Psoas muscle (tissue), 8 donors: ENCODE measurements at places on chromosomes 1 and 21. TPM values are rescaled to one million over a fixed set of nuclear protein-coding genes. Genes with fewer than 3 reads are reported as not detected.

TNFRSF1B gene
- 9.9 TPM for total RNA-seq

PUSL1 gene
- total RNA-seq: 3.7 TPM

S100A9 gene
- total RNA-seq: 60.3 TPM

SUSD4 gene
- total RNA-seq: 2.5 TPM

PGBD5 gene
- total RNA-seq: 4.5 TPM

NBPF20 gene
- 0.50 TPM for total RNA-seq

NRDC gene
- 232 TPM for total RNA-seq

DNA sequence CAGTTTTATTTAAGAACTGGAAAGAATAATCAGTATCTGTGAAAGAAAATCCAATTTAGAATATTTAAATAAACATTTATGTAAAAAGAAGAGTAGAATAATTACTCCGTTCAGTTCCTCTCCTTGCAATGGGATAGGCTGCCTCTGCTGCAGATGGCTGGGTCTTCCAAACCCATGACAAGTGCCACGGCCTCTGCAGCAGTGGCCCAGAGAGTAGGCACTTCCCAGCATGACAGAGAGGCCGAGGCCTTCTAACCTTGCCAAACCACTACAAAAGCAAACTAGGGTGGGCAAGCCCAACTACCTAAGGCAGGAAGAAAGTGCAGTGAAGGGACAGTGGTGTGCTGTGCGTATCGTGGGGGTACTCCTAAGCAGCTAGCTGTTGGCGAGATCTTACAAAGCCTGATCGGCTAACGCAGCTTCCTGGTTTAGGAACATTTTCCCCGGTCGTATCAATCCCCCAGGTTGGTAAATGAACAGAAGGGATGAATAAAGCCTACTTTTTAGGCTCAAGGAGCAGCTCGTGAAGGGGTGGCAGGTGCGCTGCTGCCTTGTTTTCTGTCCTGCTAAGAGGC is 14.5 kb downstream of the ICMT start:
- DNase-seq: no peak

DNA sequence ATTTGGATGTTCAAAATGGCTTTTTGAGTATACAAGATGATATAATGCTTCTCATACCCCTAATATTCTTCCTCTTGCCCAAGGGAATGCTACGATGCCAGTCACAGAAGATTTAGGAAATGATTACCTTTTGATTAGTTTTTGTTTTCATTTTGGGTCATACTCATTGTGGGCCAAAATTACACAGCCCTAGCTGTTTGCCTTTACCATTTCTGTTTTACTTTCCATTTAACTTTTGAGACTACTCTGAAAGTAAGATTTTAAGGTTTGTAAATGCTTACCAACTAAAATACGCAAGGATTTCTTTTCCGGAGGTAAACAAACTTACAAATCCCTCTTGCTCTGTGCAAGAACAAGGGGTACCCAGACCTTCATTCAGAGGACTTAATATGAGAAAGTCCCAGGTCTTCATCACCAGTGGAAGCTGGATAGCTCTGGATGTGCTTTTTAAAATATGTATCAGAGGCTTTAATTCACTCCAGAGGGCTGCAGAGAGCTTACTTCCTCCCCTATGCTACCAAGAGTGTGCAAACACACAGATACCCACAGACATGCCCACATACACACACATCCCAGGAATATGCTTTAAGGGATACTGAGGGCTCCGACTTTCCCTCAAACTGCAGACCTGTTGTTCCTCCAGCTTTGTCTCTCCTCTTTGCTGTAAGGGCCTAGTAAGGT is 631.4 kb downstream of the SMYD3 start:
- no peak for DNase-seq

- no peak for DNase-seq
These were observed 181.9 kb upstream of the B3GALT2 start for GRCh38 chr1:193368302-193368701.

- DNase-seq: no peak
These were observed 23.2 kb downstream of the SLC27A3 start for GRCh38 chr1:153798468-153798780.

GRCh38 chr1:19616489-19616888 is 27.6 kb upstream of the NBL1 start:
- no peak for DNase-seq

DNA sequence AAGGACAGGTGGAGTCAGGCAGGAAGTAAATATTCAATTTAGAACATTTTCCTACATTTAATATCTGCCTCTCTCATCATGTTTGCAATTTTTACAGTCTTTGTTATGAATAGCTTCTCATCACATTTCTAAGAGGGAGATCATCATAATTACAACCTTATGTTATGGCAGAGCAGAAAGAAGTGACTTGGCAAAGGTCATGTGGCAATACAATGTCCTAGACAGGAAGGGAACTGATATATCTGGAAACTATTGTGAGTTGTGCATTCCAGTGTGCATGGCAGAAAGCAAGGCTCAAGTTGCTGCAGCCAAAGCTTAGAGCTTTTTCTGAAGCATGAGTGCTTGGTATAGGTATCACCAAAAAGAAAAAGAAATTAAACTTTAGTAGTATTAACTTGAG is 43.8 kb upstream of the PRRX1 start:
- no peak for DNase-seq

DNA sequence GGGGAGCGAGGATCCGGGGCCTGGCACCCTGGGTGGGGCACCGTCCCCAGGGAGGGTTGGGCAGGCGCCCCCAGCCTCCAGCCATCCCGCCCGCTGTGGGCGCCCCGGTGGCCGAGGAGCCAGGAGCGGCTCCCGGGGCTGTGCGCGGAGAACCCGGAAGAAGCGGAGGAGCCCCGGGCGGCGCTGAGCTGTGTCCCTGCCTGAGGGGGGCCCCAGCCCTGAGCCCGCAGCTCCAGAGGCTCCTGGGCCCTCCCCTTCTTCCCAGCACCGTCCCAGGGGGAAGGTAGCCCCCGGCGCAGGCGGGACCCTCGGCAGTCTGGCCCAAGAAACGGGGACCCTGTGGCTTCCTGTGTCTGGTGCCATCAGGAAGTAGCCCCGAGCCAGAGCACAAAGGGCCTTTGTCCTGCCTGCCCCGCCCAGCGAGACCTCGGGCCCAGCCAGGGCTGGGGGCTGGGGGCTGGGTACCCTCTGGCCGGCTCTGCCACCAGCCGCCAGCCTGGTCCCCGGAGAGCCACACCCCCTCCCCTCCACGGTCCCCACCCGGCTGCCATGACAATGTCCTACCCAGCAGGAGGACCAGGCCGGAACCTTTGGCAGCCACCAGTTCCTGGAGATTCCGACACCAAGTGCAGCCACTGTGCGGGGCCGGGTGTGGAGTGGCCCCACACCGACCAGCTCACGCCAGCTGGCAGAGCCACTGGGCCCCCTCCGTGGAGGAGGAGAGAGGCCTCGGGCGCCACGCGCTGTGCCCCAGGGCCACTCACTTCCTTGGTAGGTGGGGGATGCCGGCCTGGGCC is 15.6 kb upstream of the TTLL10 start:
- peak; percentile 73 for DNase-seq

GRCh38 chr1:43285269-43285990 is at the start of gene C1orf210:
Gene C1orf210, minus strand, starts transcription at chr1:43285581. Its CDS starts 2,311 bp downstream, at chr1:43283270.
- no peak for DNase-seq

DNA sequence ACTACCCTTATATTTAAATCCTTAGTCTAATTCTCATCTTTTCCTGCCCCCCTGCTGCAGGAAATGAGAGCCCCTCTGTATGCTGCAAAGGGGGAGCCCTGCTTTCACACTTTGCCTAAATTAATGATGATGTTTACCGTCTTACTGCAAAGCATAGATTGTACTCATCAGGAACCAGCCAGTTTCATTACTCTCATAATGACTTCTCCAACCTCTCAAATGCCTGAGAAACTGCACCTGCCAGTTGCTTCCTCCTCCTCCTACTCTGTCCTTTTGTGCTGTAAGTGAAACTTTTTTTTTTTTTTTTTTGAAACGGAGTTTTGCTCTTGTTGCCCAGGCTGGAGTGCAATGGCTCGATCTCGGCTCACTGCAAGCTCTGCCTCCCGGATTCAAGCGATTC is 101.7 kb downstream of the ADSS2 start:
- DNase-seq: no peak

DNA sequence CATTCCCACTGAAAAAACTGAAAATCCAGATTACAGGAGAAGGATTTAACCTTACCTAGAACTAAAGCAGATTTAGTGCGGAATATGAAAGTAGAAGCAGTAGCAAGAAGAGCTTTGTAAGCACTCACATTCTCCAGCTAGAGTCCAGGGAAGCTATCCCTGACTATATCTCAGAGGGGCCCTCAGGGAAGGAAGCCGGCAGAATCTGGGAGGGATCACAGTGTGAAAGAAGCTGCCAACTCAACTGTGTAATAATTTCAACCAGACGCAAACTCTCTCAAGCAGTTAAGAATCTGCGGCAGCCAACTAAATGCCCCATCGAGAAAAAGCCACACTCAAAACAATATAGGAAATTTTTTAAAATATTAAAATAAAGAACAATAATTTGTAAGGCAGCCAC is 163.8 kb downstream of the EIF4G3 start:
- DNase-seq: no peak

DNA sequence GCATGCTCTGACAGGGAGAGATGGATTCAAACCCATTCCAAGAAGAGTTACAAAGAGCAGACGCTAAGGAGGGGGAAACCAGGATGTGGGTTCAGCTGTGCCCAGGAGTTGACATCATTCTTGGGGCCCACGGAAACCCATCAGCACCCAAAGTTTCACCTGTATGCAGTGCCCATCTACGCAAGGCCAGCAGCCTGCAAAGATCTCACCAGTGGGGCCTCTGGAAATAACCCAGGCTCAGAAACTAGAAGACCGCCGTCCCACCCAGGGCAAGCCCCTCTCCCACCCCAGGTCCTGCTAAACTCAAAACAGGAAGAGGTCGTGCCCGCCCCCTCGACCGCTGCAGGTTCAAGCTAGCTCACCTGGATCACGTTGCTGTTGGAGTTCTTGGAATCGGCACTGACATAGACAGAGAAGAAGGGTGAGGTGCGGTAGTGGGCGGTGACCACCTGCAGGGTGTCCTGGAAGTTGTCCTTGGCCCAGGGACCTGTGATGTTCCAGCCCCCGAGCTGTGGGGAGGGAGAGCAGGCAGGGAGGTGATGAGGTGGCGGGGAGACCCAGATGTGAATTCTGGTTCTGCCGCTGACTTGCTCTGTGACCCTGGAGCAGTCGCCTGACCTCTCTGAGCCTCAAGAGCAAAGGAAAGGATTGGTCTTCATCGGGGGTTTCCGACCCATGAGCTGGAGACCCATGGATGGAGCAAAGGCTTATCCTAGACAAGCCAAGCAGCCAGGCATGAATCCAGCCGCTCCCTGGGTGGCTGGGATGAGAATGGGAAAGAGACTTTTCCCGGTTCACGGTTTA is 31.7 kb downstream of the ECE1 start:
- no peak for DNase-seq

- no peak for DNase-seq
These were observed 37.9 kb upstream of the EEIG2 start for GRCh38 chr1:108521990-108522393.

GRCh38 chr1:104468282-104468681 is 718.6 kb downstream of the AMY1C start:
- no peak for DNase-seq

- DNase-seq: no peak
These were observed 45.7 kb downstream of the PAX7 start for GRCh38 chr1:18676332-18676781.
